Right lobe of liver (tissue), 6 donors: ENCODE measurements at places on chromosomes 3 and 15.

DNA sequence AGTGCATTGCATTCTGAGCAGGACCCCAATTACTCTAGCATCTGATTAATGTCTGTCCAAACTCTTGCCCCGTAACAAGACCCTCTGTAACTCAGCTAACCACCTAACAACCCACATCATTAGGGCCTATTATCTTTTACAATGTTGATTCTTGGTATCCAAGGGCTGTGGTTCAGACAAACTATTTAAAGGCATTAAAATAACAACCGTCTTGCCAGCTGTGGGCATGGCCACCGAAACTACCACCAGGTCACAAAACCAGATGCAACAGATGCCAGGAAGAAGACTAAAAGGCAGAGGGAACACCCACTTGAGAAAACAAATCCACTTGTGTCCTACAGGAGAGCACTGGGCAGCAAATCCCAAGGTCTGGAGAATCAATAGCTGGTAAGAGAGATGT lies 262.9 kb downstream of the ERC2 start:
- no peaks in the 10 kb centered on the region for H3K4me1 ChIP-seq
- no peak overlapping the region for H3K27ac ChIP-seq
- no peak for DNase-seq
- no peak overlapping the region for H3K4me3 ChIP-seq

- H3K27ac ChIP-seq, result no peak overlapping the region
- no peak for DNase-seq
- H3K4me1 ChIP-seq, result no peaks in the 10 kb centered on the region
- no peak overlapping the region for H3K4me3 ChIP-seq
- H3K36me3 ChIP-seq, result no peaks in the 10 kb centered on the region
Observed at GRCh38 chr3:18586076-18586475, 160.9 kb upstream of the SATB1 start.

DNA sequence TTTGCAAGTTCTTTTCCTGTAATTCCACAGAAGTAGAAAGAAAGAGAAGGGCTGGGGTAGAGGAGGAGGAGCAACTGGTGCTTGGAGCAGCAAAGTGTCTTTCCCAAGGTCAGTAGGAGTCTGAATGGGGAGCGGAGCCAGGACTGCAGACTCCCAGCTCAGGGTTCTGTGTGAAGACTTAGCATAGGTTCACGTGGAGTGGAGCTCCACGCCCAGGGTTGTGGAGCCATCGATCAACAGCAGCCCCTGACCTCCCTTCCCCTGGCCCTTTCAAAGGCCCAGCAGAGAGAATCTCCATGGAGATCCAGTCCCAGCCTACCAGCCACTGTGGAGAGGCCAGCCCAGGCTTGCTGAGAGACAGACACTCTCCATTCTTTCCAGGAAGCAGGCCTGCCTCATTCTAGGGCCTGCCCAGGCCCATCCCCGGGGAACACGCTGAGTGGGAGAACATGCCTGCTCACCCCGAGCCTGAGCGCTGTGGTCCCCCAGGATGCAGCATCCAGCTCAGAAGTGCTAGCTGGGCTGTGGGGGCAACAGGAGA lies 62.1 kb downstream of the CORO2B start:
- no peaks in the 10 kb centered on the region for H3K4me1 ChIP-seq
- no peak for DNase-seq
- no peak overlapping the region for H3K27ac ChIP-seq

DNA sequence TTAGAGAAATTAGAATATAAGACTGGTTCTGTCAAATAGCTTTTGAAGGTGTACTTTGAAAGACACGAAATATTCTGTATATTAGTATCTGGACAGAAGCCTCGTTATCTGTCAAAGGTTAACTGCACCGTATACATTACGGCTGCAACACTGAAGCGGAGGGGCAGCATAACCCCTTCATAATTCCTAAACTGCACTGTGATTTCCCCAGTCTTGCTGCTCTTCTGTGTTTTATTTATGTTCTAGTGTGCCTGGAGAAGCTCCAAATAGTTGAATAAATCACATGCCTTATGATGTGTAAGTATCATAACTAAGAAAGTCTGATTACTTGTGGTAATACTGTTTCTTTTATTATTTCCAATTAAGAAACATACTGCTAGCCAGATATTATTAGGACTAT lies 285.7 kb upstream of the ROBO2 start:
- no peak for DNase-seq
- no peaks in the 10 kb centered on the region for H3K27me3 ChIP-seq
- H3K36me3 ChIP-seq, result no peaks in the 10 kb centered on the region
